ENCODE measurements at places on chromosomes 3 and 15.
A peak's percentile ranks its signal among the peaks of the same experiment; 100 is the strongest.

GRCh38 chr3:132405609-132406299 is 11.5 kb upstream of the DNAJC13 start:
- no peak for DNase-seq

DNA sequence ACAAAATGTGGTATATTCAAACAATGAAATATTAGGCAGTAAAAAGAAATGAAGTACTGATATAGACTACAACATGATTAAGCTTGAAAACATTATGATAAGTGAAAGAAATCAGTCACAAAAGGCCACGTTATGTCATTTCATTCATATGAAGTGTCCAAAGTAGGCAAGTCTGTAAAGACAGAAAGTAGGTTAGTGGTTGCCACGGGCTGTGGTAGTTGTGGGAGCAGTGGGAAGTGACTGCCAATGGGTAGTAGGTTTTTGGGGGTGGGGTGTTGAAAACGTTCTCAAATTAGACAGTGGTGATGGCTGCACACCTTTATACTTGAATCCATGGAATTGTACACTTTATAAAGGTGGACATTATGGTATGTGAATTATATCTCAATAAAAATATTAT is 12.1 kb downstream of the GALNT15 start:
- DNase-seq = no peak

- peak; percentile 2 for DNase-seq
These were observed 6.4 kb downstream of the CADM2 start for GRCh38 chr3:84965141-84965540.

- DNase-seq = peak; percentile 61
These were observed 53.9 kb downstream of the C3orf38 start for GRCh38 chr3:88203642-88204055.

GRCh38 chr3:75171630-75172230 is 492.4 kb upstream of the FRG2C start:
- peak; percentile 26 for DNase-seq

Data from fibroblast of skin of scalp (primary cell).